ENCODE measurements at places on chromosomes 5 and 9. TPM values are rescaled to one million over a fixed set of nuclear protein-coding genes. Genes with fewer than 3 reads are reported as not detected.

EFNA5 gene
- 30.7 TPM for total RNA-seq

MSANTD3 gene
- total RNA-seq = 85.9 TPM

DTWD2 gene
- total RNA-seq = 2.9 TPM

SPATA31A3 gene
- total RNA-seq = not detected

SARDH gene
- total RNA-seq = 0.33 TPM
